ENCODE measurements at places on chromosomes 5 and 9. TPM values are rescaled to one million over a fixed set of nuclear protein-coding genes. Genes with fewer than 3 reads are reported as not detected.

DNA sequence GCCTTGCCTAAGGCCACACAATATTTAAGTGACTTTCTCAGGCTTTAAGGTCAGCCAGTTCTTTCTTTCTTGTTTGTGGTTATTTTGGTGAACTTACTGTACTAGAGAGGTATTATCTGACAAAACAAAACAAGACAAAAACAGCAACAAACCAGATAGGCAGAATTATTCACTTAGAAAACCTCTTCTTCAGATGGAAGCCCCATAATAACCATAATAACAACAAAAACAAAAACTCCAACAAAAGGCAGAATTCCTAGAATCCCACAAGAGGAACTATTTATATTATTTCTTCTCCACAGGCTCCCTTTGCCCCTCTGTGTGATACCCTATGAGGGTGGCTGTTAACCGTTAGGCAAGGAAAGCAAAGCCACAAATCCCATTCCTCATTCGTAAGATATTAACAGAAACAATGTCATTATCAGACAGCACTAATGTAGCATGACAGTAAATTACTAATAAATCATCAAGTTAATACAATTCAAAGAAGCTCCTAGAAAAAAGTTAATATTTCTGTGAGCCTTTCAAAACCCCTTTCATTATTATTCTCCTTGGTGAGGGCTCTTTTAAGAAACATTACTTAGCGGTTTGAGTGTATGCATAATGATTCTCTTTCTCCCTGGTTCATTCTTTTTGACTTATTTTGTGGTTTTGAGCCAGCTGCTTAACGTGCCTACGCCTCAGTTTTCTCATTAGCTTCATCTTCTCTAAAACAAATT, 274.9 kb downstream of the EFNA5 start:
- no peak for DNase-seq
- no peaks in the 10 kb centered on the region for H3K4me1 ChIP-seq
- no peak overlapping the region for H3K4me3 ChIP-seq
- H3K36me3 ChIP-seq: no peaks in the 10 kb centered on the region

- H3K27me3 ChIP-seq: no peaks in the 10 kb centered on the region
- peak overlapping the region; percentile 76 for H3K4me3 ChIP-seq
- H3K36me3 ChIP-seq: no peaks in the 10 kb centered on the region
- DNase-seq: no peak
- peaks cover 10% of the 10 kb centered on the region for H3K4me1 ChIP-seq
Measured at GRCh38 chr9:126499911-126500599, 113.7 kb upstream of the LMX1B start.

- H3K4me1 ChIP-seq: no peaks in the 10 kb centered on the region
- no peaks in the 10 kb centered on the region for H3K36me3 ChIP-seq
- H3K27me3 ChIP-seq: no peaks in the 10 kb centered on the region
- H3K27ac ChIP-seq: no peak overlapping the region
- H3K4me3 ChIP-seq: no peak overlapping the region
Measured at GRCh38 chr9:88056876-88057275, 81.4 kb downstream of the SPATA31C2 start.

DNA sequence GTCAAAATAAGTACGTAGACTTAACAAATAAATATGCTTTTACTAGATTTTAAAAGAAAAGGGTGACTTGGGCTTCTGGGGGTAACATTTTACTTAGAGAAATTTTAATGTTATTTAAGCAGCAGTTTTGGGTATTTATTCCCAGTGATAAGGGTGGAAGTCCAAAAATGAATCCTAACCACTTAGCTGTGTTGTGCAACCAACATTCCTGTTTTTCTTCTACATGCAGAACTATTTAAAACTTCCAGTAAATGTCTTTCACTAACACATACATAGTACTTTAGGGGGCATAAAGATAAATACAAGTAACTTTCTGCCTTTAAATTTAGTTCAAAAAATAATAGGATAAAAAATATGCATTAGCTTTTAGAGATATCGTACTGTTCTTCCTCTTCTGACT, 436.7 kb downstream of the CTNND2 start:
- no peak overlapping the region for H3K4me3 ChIP-seq
- H3K27ac ChIP-seq: no peak overlapping the region
- no peaks in the 10 kb centered on the region for H3K36me3 ChIP-seq
- DNase-seq: no peak
- no peaks in the 10 kb centered on the region for H3K4me1 ChIP-seq

DNA sequence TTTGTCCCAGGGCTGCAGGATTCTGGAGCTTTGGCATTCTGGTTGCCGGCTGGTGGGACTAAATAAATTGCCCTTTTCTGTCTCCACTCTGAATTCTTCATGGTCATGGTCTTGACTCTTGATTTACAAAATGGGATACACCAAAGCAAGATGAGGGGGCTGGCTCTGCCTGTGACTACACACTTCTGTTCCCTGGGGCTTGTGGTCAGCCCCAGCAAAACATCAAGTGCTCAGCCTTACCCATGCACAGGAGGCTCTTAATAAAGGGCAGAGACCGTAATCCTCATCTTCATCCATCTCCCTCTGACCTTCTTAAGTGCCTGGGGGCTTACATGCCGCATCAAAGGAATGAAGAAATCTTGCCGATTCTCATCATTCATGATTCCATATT, 198.0 kb downstream of the GNA14 start:
- peaks cover 6% of the 10 kb centered on the region for H3K4me1 ChIP-seq
- H3K36me3 ChIP-seq: no peaks in the 10 kb centered on the region
- H3K4me3 ChIP-seq: no peak overlapping the region

- peaks cover 32% of the 10 kb centered on the region for H3K4me1 ChIP-seq
- no peak for DNase-seq
- no peak overlapping the region for H3K27ac ChIP-seq
Measured at GRCh38 chr9:16441791-16442190, 428.7 kb downstream of the BNC2 start.

DNA sequence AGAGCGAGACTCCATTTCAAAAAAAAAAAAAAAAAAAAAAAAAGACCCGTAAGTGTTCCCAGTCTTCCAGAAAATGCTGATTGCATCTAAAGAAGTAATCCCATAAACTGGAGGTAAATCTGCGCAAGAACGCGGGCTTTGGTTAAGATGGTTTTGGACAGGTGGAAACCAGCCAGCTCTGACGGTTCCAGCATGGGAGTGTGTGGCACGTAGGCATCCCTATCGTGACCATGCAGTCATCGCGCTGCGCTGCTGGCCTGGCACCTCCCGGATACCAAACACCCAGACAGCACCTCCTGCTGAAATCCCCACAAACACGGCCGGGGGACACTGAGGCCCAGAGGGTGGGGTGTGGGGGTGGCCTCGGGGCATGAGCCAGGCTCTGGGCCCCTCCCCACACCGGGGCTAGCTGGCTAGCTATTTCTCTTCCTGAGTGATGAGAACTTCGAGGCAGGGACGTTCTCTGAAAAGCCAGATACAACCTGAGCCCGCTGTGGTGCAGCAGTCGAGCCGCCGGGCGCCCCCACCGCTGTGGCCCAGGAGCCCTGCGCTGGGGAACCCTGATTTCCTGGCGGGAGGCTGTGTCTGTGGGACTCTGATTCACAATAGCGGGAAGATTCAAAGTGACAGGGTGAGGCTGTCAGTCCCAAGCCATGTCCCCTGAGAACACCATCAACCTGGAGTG, 32.2 kb upstream of the NOTCH1 start:
- H3K4me3 ChIP-seq: no peak overlapping the region
- H3K27ac ChIP-seq: no peak overlapping the region
- no peaks in the 10 kb centered on the region for H3K4me1 ChIP-seq
- H3K27me3 ChIP-seq: no peaks in the 10 kb centered on the region

DNA sequence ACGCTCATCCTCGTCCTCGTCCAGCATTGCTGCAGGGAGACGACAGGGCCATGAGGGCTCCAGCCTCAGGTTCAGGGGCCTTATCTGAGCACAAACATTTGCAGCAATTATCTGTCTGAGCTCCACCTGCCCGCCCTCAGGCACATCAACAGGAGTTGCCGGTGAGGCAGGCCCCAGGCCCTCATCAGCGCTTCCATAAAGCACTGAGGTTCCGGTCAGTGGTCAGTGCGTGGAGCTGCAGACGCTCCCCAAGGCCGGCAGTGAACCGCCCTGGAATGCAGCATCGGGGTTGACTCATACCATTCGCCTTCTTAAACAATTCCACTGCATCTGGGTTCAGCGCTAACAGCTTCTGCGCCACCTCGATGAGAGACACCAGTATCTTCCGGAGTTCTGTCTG, 15.2 kb downstream of the UBAC1 start:
- H3K36me3 ChIP-seq: peaks cover 4% of the 10 kb centered on the region
- no peak overlapping the region for H3K27ac ChIP-seq
- H3K4me3 ChIP-seq: no peak overlapping the region
- DNase-seq: no peak
- no peaks in the 10 kb centered on the region for H3K27me3 ChIP-seq

DNA sequence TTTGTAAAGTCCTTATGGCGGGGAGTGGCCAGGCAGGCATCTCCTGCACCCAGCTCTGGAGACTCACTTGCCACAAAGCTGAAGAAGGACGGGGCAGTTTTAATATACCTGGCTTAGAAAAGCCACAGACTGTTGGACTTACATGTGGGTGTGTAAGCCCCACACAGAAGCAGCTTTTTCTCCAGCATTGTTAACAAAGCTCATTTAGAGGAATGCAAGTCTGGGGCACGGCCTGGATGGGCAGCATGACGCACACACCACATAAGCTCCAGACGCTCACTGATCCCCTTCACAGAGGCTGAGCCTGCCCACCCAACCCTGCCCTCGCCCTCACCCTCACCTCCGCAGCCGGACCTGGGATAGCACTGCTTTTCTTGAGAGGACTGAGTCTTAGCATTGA, 58.0 kb upstream of the PDE8B start:
- H3K4me3 ChIP-seq: no peak overlapping the region
- no peaks in the 10 kb centered on the region for H3K36me3 ChIP-seq
- no peaks in the 10 kb centered on the region for H3K4me1 ChIP-seq
- H3K27me3 ChIP-seq: 0 out of 2 replicates have a peak, but pooled peaks cover 4% of the 10 kb centered on the region
- DNase-seq: no peak

DNA sequence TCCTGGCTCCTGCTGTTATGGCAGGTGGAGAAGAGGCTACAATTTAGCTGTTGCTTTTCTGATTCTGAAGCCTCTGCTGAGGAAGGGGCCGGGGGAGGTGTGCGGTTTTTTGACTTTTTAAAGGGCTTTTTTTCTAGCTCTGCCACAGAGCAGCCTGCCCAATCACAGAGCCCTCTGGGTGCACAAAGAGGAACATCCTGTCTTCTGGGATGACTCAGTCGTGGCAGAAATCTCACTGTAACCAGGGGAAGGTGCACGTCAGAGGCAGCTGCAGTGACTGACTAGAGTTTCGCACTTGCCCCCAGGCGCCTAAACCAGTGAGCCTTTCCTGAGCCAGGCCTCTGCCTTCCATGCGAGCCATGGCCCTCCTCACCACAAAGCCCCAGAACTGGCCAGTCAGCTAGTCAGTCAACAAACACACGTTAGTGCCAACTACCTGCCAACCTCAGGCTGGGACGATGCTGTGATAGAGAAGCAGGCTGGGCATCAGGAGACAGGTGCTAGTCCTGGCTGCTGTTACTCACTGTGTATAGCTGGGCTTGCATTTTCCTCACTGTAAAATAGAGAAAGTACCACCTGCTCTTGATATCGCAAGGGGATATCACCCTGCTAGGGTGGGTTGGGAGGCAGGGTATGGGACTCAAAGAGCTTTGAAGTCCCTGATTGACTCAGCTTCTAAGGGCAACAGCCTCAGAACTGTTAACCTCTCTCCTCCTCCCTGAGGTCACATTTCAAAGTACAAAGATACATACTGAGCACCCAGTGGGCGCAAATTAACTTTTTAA, 2.2 kb downstream of the AKNA start:
- no peaks in the 10 kb centered on the region for H3K27me3 ChIP-seq
- peaks cover 34% of the 10 kb centered on the region for H3K4me1 ChIP-seq
- H3K4me3 ChIP-seq: peak overlapping the region; percentile 85
- peak overlapping the region; percentile 87 for H3K27ac ChIP-seq
- H3K36me3 ChIP-seq: no peaks in the 10 kb centered on the region

DNA sequence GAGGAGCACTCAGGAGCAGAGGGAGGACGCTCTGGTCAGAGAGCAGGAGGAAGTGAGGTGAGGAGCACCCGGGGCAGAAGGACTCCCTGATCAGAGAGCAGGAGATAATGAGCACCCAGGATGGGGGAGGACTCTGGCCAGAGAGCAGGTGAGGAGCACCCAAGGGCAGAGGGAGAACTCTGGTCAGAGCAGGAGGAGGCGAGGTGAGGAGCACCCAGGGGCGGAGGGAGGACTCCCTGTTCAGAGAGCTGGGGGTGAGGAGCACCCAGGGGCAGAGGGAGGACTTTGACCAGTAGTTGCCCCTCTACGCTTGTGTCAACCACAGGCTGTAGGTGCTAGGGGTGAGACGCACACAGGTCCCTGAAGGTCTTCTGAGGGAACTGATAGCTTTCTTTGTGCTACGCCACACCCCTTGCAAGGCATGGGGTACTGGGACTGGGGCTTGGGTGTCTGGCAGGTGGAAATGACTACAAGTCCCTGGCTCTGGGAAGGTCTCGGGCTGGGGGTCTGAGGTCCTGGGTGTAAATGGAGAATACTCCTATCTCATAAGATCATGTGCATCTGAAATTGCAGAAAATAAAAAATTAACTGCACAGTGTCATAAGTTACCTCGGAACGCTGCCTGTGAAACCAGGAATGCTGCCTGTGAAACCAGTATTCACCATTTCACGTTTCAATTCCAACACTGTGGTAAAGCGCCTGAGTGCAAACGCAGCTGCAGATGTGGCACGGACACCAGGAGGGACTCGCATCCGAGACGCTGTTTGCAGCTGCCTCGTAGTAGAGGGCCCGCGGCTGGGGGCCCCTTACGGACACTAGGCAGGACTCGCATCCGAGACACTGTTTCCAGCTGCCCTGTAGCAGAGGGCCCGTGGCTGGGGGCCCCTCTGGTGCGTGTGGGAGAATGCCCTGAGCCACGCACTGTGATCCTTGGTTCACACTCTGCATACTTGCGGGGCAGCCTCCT, 27.0 kb upstream of the SLC6A3 start:
- no peak overlapping the region for H3K4me3 ChIP-seq
- H3K36me3 ChIP-seq: peaks cover 13% of the 10 kb centered on the region
- no peaks in the 10 kb centered on the region for H3K4me1 ChIP-seq
- no peak overlapping the region for H3K27ac ChIP-seq
- no peaks in the 10 kb centered on the region for H3K27me3 ChIP-seq
- DNase-seq: no peak

DNA sequence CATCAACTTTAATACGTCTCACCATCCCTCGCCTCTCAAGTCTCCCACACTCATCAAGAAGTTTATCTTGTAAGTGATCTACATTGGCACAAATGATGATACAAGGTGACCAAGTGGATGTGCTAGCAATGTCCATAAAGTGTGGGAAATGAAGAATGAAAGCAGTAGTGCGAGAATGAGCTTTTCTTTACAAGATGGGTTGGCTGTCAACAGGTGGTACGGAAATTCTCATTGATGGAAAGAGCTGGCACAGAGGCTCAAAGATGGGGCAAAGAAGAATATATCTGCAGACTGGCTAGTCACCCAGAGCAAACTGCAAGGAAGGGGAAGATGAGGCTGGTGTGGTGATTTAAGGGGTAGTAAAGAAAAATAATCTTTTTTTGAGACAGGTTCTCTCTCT, 640.8 kb downstream of the MAT2B start:
- no peaks in the 10 kb centered on the region for H3K4me1 ChIP-seq
- H3K4me3 ChIP-seq: no peak overlapping the region
- H3K36me3 ChIP-seq: no peaks in the 10 kb centered on the region
- no peaks in the 10 kb centered on the region for H3K27me3 ChIP-seq
- H3K27ac ChIP-seq: no peak overlapping the region

Gene DBH
- not detected for polyA plus RNA-seq

Gene AK8
- polyA plus RNA-seq: 0.89 TPM

Gene SPATA31A3
- polyA plus RNA-seq: not detected

Gene ZNF462
- polyA plus RNA-seq: 1.1 TPM
